ENCODE measurements at places on chromosomes 5 and 9.

DNA sequence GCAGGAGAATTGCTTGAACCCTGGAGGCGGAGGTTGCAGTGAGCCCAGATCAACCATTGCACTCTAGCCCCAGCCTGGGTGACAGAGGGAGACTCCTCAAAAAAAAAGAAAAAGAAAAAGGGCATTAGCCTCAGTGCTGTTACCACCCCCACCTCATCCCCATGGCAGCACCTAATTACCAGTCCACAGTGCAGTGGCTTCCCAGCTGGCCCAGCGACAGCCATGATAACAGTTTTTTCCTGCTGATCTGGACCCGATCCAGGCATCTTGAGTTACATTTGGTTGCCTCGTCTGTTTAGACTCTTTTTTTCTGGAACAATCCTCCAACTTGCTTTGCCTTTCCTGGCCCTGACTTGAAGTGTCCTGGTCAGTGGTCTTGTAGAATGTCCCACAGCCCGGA is 24.4 kb downstream of the NCS1 start:
- DNase-seq, result peak; percentile 57

DNA sequence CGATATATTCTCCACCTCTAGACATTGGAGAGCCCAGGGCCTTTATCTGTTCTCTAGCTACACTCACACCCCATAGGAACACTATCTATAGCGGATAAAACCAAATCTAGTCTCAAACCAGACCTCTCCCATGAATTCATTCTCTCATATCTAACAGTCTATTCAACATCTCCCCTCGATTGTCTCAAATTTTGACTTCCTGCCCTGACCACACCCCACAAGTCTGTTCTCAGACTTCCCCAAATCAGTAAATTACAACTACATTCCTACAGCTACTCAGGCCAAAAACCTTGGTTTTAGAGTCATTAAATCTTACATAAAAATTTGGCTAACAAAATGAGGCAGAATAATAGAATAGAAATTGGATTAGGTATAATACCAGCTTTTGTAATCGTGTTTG is 12.5 kb upstream of the SLC1A3 start:
- DNase-seq, result no peak

GRCh38 chr5:9626955-9627354 is 3.2 kb downstream of the TAS2R1 start:
- no peak for DNase-seq

DNA sequence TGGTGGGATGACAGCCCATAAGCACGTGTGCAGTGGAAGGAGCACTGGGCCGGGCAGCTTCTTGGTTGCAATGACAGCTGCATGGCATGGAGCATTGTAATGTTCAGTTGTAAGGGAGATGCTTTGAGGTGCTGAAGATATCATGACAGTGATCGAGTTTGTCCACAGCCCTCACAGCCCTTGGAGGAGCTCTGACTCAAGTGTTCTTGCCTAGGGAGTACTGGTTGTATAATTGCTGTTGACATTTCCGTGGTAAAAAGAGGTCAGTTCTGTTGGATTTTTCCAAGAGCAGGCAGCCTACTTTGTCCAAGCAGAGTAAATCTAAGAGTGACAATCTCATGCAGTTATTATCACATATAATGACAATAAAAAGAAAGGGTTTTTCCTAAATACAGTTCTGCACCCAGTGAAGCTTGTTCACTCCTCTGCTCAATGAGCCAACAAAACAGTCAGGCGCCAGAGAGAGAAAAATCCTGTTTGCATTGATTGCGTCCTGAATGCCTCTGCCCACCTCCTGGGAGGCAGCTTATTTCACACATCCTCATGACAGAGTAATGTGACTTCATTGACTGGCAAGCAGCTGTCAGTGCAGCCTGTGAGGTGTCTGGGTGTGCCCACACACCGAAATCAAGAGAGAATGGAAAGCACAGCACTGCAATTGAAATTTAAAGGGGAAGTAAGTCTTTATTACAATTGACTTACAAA is 248.0 kb downstream of the NTRK2 start:
- peak; percentile 87 for DNase-seq

Data from DMS153 (cell line).